Thoracic aorta (tissue), 2 donors: ENCODE measurements at places on chromosomes 6 and 20.

- no peaks in the 10 kb centered on the region for H3K4me1 ChIP-seq
- H3K36me3 ChIP-seq: no peaks in the 10 kb centered on the region
- no peak overlapping the region for H3K27ac ChIP-seq
- DNase-seq: no peak
- H3K27me3 ChIP-seq: no peaks in the 10 kb centered on the region
These were observed 112.2 kb downstream of the INSM1 start for GRCh38 chr20:20480126-20480525.

DNA sequence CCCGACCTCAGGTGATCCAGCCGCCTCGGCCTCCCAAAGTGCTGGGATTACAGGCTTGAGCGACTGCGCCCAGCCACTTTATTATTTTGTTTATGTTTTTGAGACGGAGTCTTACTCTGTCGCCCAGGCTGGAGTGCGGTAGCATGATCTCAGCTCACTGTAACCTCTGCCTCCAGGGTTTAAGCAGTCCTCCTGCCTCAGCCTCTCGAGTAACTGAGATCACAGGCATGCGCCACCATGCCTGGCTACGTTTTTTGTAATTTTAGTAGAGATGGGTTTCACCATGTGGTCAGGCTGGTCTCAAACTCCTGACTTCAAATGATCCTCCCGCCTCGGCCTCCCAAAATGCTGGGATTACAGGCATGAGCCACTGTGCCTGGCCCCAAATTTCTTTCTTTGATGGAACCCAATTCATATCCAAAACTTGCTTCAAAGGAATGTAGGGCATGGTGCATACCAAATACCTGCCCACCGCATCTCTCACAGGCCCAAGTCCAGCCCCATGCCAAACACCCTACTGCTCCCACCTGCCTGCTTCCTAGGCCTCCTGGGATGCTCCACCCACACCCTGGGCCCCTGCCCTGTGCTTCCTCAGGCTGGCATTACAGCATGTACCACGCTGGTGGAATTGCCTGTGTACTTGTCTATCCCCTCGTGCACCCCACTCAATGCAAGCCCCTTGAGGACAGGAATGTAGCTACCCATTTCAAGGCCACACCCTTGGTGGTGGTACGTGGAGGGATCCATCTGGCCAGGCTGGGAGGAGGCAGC lies 4.9 kb upstream of the HMGA1 start:
- no peaks in the 10 kb centered on the region for H3K27me3 ChIP-seq
- H3K36me3 ChIP-seq: no peaks in the 10 kb centered on the region
- no peak overlapping the region for H3K27ac ChIP-seq
- DNase-seq: no peak
- H3K4me1 ChIP-seq: peaks cover 5% of the 10 kb centered on the region

- H3K4me1 ChIP-seq: peaks cover 15% of the 10 kb centered on the region
- H3K4me3 ChIP-seq: peak overlapping the region; percentile 89
- H3K27me3 ChIP-seq: no peaks in the 10 kb centered on the region
- peak overlapping the region; percentile 80 for H3K27ac ChIP-seq
These were observed 695 bp downstream of the ARHGAP18 start for GRCh38 chr6:129709196-129709768.

DNA sequence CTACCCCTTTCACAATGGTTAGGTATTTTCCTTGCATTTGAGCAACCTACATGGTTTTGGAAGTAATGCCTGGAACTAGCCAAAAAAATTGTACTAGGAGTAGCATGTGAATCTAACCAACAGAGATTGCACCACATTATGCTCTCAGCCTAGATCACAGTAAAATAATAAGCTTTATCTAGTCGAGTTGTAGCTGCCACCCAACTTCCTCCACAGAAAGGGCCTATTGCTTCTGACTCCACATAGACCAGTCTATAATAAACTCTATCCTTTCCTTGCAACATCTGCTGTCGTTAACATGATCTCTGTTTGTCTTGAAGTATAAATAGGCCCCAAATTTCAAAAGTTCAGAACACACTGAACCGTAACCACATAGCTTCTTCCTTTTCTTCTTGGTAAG lies 375.5 kb downstream of the PKHD1 start:
- no peaks in the 10 kb centered on the region for H3K4me1 ChIP-seq
- no peaks in the 10 kb centered on the region for H3K27me3 ChIP-seq
- H3K27ac ChIP-seq: no peak overlapping the region
- DNase-seq: no peak

- H3K27me3 ChIP-seq: no peaks in the 10 kb centered on the region
- DNase-seq: no peak
- H3K36me3 ChIP-seq: no peaks in the 10 kb centered on the region
- no peak overlapping the region for H3K27ac ChIP-seq
These were observed 79.0 kb upstream of the SPACA1 start for GRCh38 chr6:87968435-87969278.

DNA sequence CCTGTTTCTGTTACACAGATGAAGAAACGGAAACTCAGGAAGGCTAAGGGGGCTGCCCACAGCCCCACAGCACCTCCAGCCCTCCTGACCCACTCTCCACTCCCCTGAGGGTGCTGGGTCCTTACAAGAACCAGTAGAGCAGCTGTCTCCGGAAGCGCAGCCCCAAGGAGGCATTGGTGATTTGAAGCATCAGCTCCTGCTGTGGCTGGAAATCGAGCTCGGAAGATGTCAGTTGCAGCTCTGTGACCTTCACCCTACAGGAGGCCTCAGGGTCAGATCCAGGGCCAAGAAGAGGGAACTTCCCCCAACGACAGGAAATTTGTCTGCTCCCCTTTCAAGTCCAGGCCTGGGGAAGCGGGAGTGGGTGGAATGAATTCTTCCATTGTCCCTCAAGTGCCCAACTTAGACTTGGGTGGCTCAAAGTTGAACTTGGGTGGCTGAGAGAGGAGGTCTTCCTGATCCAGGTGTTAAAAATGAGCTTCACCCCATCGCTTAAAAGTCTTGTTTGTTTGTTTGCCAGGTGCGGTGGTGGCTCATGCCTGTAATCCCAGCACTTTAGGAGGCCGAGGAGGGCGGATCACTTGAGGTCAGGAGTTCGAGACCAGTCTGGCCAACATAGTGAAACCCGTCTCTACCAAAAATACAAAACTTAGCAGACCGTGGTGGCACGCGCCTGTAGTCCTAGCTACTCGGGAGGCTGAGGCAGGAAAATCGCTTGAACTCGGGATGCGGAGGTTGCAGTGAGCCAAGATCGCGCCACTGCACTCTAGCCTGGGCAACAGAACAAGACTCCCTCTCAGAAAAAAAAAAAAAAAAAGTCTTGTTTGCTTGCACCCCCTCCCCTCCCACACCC lies 1.9 kb downstream of the PLTP start:
- H3K36me3 ChIP-seq: no peaks in the 10 kb centered on the region
- peak overlapping the region; percentile 81 for H3K4me3 ChIP-seq
- no peak overlapping the region for H3K27ac ChIP-seq

DNA sequence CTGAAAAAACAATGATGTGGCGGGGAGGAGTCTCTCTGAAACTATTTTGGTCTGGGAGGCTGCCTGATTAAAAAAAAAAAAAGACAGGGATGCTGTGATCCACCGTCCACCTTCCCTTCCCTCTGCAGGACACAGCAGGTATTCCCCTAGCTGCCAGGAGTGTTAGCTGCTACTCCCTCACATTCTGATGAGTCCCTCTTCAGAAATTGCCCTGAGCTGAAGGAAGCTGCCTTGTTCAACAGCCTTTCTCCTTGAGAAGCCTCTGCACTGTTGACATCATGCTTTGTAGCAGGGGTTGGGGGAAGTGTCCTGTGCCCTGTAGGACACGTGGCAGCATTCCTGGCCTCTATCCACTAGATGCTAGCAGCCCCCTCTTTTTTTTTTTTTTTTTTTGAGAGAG lies 71.7 kb upstream of the ZMYND8 start:
- no peaks in the 10 kb centered on the region for H3K27me3 ChIP-seq
- H3K4me3 ChIP-seq: no peak overlapping the region
- no peak overlapping the region for H3K27ac ChIP-seq
- H3K4me1 ChIP-seq: no peaks in the 10 kb centered on the region
- DNase-seq: no peak
- no peaks in the 10 kb centered on the region for H3K36me3 ChIP-seq

GRCh38 chr20:49179368-49180277 lies 8.5 kb downstream of the STAU1 start:
- no peak overlapping the region for H3K27ac ChIP-seq
- H3K36me3 ChIP-seq: peaks cover 7% of the 10 kb centered on the region
- H3K4me3 ChIP-seq: no peak overlapping the region
- no peaks in the 10 kb centered on the region for H3K27me3 ChIP-seq
- no peak for DNase-seq
- H3K4me1 ChIP-seq: peaks cover 17% of the 10 kb centered on the region

- no peak for DNase-seq
- H3K27me3 ChIP-seq: no peaks in the 10 kb centered on the region
- H3K4me3 ChIP-seq: no peak overlapping the region
- H3K4me1 ChIP-seq: no peaks in the 10 kb centered on the region
These were observed 475.6 kb upstream of the ADGRB3 start for GRCh38 chr6:68159433-68159832.

DNA sequence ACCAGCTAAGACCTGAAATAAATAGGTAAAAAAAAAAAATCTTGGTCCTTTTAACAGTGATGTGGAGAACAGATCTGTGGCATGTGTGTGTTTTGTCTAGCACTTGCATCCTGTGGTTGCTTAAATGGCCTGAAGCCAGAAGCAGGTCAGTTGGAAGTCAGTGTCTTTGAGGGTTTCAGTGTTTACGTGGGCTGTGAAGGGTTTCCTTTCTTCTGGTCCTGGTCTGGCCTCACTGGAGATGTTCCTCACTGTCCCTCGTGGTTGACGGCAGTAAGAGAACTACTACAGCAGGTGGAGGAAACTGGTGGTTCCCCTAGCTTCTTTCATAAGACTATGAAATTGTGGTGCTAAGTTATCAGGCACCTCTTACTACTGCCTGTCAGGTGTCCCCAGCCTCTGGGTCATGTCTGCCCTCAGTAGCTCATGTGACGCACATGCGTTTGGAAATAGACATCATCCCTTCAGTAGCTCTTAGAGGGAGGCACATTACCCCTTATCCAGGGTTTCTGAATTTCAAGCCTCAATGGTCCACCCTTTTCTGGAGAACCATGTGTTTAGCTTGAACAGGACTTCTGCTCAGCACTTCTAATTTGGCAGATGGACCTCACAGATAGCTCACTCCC lies 59.4 kb upstream of the SCP2D1 start:
- H3K27me3 ChIP-seq: no peaks in the 10 kb centered on the region
- no peak for DNase-seq
- no peak overlapping the region for H3K27ac ChIP-seq
- no peaks in the 10 kb centered on the region for H3K36me3 ChIP-seq

GRCh38 chr6:6080975-6081374 lies 74.2 kb upstream of the NRN1 start:
- no peak for DNase-seq
- H3K27me3 ChIP-seq: no peaks in the 10 kb centered on the region
- H3K27ac ChIP-seq: no peak overlapping the region
- no peaks in the 10 kb centered on the region for H3K4me1 ChIP-seq
- H3K4me3 ChIP-seq: no peak overlapping the region

DNA sequence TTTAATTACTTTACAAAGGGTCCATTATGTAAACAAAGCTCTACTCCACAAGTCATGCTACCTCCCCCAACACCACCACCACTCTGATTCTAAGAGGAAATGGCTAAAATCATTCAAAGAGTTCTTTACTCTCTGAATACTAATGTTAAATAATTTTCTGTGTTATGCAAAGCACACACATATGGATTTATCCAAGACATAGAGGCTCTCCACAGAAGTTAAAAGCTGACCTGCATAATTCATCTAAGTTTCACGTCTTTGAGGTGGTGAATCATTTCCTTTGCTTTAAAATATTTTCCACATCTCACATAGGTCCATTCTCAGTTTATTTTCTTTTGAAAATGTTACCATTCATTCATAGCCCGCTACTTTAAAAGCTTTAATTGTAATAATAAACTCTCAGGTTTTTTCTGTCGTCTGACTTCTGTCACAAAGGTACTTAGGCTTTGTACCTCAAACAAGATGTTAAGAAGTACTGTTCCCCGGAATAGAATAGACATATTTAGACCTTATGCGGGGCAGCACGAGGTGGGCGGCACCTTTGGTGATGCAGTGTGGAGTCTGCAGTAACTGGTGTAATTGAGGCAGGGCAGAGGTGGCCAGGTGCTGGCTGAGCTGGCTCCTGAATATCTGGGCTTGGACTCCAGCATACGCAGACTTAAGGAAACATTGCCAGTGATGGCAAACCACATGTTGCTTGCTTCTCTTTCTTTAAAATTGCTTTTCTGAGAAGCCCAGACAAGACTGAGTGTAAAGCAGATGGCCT lies 55.8 kb downstream of the KIF6 start:
- H3K4me1 ChIP-seq: no peaks in the 10 kb centered on the region
- H3K27me3 ChIP-seq: no peaks in the 10 kb centered on the region
- H3K36me3 ChIP-seq: no peaks in the 10 kb centered on the region
- H3K27ac ChIP-seq: no peak overlapping the region
- no peak for DNase-seq

GRCh38 chr6:126172131-126172530 lies 167.8 kb upstream of the CENPW start:
- no peak overlapping the region for H3K4me3 ChIP-seq

DNA sequence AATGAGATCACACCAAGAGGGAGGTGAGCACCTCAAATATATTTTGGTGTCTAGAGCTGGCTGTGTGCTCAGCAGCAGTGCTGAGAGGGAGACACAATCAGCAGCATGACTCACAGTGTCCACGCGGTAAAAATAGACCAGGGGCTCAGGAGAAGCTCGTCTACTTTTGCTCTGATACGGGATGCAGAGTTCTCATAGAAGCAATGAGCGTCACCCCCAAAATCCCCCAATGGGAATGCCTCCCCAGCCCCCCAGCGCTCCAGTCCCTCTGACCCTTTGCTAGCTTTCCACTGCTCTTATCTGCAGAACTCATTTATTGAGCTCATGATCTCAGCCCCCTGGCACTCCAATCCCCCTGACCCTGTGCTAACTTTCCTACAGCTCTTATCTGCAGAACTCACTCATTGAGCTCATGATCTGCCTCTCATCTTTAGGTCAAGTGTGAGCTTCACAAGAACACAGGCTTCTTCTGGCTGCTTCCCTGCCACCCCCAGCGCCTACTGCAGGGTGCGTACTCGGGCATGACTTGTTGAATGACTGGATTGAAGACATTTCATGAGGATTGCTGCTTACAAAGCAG lies 34.0 kb downstream of the SYNDIG1 start:
- no peak for DNase-seq
- H3K4me1 ChIP-seq: no peaks in the 10 kb centered on the region
- no peak overlapping the region for H3K27ac ChIP-seq
- peak overlapping the region; percentile 10 for H3K4me3 ChIP-seq

DNA sequence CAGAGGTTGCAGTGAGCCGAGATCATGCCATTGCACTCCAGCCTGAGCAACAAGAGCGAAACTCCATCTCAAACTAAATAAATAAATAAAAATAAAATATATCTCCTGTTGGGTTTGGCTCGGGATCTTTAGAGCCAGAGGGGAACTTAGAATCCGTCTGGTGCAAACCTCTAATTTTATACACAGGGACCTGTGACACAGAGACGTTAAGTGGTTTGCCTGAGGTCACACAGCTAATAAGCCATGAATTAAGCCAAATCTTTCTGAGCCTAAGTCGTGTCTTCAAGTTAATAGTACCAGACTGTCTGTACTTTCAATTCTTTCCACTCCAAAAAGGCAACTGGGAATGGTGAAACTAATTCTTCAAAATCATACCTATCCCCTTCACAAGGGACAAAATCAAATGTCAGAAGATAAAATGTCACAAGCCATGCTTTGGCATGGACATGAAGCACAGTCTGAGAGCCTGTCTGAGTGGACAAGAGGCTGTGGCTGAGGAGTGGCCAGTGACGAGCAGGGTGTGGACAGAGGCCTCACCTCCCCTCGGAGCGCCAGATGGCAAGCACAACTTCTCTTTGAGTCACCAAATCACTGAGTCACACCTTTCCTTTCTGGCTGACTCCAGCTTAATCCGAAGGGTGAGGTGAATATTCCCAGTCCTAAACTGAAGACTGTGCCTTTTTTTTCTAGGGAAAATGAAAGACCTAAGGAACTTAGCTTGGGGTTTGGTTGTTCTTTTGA lies 177.4 kb downstream of the TFAP2A start:
- H3K4me3 ChIP-seq: no peak overlapping the region
- no peak for DNase-seq
- H3K27ac ChIP-seq: no peak overlapping the region
- H3K4me1 ChIP-seq: no peaks in the 10 kb centered on the region
- H3K27me3 ChIP-seq: no peaks in the 10 kb centered on the region
